ENCODE measurements at places on chromosomes 4 and X.

DNA sequence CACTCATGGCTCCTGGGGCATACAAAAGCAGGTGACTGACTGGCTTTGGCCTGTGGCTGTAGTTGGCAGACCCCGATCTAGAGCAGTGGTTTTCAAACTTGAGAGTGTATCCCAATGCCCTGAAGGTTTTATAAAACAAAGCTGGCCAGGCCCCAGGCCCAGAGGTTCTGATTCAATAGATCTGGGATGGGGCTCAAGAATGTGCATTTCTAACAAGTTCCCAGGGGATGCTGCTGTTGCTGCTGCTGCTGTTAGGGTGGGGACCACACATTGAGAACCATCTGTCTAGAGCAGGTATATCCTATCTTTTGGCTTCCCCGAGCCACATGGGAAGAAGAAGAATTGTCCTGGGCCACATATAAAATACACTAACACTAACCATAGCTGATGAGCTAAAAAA is 7.3 kb downstream of the AIFM1 start:
- DNase-seq: no peak

GRCh38 chr4:126853715-126854114 is 779.0 kb upstream of the INTU start:
- no peak for DNase-seq

GRCh38 chr4:10143171-10143570 is 26.6 kb upstream of the WDR1 start:
- no peak for DNase-seq

- no peak for DNase-seq
These were observed 262.7 kb downstream of the ANKRD50 start for GRCh38 chr4:124449881-124450280.

DNA sequence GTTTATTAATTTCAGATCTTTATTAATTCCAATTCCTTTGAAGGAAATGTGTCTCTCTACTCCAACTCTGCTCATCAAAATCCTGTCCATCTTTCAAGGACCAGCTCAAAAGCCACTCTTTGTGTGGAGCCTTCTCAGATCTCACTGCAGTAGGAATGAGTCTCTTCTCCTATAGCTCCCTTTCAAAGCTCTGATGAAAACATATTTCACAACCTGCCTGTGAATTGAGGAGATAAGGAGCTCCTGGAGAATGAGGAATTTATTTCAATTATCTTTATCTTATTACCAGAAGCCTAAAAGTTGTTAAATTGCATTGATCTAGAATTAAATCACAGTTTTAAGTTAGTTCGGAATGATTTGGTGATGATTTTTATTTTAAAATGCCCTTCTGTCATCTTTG is 92.6 kb upstream of the TRPC3 start:
- DNase-seq: no peak

- no peak for DNase-seq
These were observed 34.9 kb downstream of the MMRN1 start for GRCh38 chr4:89929425-89930159.

- DNase-seq: no peak
These were observed 18.4 kb upstream of the NSUN7 start for GRCh38 chr4:40731361-40731760.

DNA sequence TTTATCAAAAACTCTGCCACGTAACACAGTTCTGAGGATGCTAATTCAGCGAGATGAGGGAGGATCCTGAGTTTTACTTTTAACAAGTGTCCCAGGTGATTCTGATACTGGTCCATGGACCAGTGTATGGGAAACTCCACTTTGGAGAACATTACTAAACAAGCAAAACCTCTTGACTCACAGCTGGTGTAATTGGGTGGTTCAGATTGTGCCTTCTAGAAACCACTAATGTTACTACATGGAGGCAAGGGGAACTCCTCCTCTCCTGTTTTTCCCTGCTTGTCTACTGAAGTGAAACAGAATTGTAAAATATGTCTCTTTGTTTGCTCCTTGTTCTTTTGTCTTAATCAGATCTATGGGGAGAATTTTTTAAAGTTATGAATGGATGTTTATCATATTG is 62.6 kb downstream of the FRAS1 start:
- DNase-seq: no peak

DNA sequence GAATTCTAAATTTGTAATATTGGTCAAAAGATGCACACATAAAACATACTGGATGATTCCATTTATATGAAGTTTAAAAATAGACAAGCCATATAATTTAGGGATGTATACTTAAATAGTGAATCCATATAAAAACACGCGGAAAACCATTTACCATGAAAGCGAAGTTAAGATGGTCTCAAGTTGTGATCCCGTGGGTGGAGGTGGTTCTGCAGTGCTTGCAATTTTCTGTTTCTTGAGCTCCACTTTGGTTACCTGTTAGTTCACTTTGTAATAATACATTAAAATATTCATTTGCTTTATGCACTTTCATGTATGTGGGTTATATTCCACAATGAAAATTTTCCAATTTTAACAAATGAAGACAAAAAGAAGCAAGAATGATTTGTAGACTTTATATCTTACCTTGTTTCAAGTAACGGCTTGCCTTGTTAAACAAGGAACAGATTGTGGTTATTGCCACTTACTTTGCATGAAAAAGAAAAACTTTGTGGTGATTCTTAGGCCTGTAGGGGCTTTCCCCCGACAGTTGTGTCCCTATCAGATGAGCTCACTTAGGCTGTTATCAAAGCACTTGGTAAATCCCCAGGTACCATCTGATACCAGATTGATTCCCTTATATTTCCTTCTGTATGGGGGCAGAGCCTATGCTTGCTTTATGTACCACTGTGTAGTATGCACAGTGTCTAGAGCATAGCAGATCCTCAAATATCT is 12.2 kb downstream of the UCP1 start:
- no peak for DNase-seq

DNA sequence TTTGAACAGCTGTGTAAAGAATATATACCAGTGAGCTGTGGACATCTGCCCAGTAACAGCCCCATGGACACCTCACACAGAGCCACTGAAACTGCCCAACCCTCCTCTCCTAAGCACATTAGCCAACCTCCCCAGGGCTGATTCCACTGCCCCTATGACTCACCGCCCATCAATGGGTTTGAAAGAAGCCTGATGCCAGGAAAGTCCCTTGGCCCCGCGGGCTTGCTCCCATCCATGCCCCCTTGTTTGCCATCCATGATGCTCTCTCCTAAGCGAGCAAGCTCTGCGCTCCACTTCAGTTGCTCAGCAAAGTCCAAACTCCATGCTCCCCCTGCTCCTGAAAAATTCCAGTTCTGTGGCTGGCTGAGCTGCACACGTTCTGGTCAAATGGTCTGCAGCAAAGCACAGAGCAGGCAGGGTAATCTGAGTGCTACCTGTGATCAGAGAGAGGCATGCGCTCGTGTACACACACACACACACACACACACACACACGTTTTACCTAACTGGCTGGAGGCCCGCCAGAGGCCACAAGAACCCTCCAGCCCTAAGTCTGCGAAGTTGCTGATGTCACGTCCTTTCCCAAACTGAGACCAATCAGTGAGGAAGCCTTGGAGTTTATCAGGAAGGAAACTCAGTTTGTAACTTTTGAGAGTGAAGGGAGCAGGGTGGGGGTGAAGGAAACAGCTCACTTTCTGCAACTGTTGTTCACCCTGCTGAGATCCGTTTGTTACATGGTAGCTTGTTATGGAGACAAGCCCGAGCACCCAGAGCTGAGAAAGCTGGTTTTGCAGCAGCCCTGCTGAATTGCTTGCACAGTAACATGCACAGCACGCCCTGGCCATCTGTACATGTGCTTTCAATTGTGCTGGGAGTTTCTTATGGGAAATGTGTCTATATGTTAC is at the start of gene ASB9:
Gene ASB9 (minus strand): TSS at position 466 of the 904 bp plus-strand sequence. CDS start 209 bp downstream, at position 257.
- DNase-seq: peak; percentile 10

- peak; percentile 18 for DNase-seq
These were observed 122.9 kb downstream of the PPA2 start for GRCh38 chr4:105350859-105351490.

DNA sequence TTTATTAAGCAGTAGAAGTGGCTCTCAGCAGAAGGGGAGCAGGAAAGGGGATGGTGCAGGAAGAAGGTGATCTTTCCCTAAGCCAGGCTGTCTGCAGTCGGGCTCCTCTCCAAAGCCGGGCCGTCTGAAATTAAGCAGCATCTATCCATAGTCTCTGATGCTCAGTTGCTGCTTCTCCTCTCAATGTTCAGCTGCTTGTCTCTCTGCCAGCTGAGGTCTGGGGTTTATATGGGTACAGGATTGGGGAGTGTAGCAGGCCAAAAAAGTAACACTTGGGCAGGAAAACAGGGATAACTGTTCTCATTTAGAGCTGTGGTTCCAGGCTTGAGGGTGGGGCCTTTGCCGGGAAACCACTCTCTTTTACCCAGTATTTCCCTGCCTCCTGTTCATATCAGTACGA is 39.2 kb upstream of the CCKAR start:
- DNase-seq: no peak

- no peak for DNase-seq
These were observed 466.1 kb downstream of the ADGRL3 start for GRCh38 chr4:61666244-61666643.

DNA sequence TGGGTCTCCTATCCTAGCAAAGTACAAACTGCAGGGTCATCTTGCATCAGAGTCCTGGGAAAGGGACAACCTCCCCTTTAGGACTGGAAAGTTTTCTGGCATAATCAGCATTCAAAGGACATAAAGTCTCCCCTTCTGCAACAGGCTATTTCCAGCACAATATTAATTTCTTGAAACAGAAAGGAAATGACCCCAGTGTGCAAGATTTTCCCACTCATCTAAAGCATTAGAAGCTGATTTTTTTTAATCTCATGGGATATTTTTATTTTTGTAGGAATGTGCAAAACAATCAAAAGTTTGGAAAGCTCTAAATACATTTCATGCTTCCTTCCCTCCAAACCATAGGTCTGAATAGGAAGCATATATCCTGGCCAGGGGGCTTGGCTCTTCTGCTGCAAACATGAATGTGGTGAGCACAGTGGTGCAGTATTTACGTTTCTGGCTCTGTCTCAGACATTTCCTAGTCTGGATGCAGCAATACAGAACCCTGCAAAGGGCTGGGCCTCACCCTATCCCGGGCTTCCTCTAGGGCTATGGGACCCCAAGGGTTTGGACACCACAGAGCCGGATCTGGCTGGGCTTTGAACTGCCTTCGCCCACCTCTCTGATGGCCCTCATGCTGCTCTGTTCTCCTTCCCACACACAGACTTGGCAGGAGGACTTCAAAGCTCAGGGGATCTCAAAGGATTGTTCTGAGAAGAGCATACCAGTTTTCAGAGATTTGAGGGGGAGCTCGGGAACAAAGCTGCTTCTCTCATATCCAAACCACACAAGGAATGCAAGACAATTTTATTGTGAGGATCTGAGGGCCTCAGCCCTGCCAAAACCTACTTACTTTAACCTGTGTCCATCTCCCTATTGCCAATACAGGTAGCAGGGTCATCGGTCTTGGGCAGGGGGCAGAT is 64.9 kb downstream of the POLR2B start:
- DNase-seq: peak; percentile 77

- no peak for DNase-seq
These were observed 56.6 kb upstream of the BEX4 start for GRCh38 chrX:103158317-103158621.

GRCh38 chrX:72705814-72706213 is 8.3 kb downstream of the PHKA1 start:
- no peak for DNase-seq

- no peak for DNase-seq
These were observed 1.2 kb downstream of the NLGN4X start for GRCh38 chrX:6227453-6227835.

Data from AG09309 (cell line).